ENCODE measurements at places on chromosomes 6 and 20.

- no peak for DNase-seq
Observed at GRCh38 chr20:10537850-10538480, 102.9 kb downstream of the SLX4IP start.

GRCh38 chr6:2714111-2714895 lies 36.4 kb downstream of the MYLK4 start:
- DNase-seq = no peak

GRCh38 chr6:17768881-17769280 lies 62.2 kb upstream of the NUP153 start:
- DNase-seq = no peak

DNA sequence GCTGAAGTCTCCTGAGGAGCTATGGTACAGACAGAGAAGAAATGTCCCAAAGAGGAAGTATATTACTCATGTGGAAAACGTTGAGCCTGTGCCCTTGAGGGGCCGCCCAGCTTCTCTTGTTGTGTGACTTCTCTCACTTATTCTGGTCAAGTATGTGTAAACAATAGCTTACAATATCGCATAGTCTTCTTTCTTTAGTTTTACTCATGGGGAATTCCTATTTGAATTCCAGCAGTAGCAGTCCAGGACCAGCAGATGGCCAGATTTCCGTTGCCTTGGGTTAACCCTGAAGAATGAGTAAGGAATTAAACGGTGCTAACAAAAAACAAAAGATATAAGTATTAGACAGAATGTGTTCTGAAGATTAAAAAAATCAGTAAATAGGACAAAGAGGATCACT lies 522.0 kb upstream of the GJE1 start:
- DNase-seq = no peak

GRCh38 chr6:56749632-56750151 lies 107.0 kb upstream of the DST start:
- no peak for DNase-seq

DNA sequence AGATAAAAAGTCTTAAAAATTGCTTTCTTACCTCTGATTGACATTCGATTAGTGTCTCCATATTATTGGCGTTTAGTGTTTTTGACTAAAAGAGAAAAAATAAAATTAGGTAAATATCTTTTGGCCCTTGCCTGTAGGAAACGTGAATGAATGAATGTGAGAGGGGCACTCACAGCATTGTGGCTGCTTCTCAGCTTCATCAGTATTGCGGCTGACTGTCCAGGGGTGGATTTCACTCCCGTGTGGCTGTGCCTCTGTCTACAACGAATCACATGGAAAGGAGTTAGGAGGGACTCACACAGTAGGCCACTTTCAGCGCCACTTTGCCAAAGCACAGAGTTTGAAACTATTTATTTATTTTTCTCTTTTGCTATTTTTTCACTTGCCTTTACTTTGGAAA lies 844 bp downstream of the TAGAP start:
- no peak for DNase-seq

Measured in stimulated activated CD4-positive, alpha-beta T cell treated with anti-CD3 and anti-CD28 coated beads, Interleukin-12 subunit alpha, Interleukin-12 subunit beta, amount 100 ng/mL, for 24 hours (primary cell).